ENCODE measurements at places on chromosomes 1 and 21.

GRCh38 chr21:35511696-35512162, 462.6 kb upstream of the RUNX1 start:
- DNase-seq, result no peak

GRCh38 chr1:4421986-4422385, 232.4 kb upstream of the AJAP1 start:
- no peak for DNase-seq

- no peak for DNase-seq
Observed at GRCh38 chr1:207020709-207021107, 11.8 kb downstream of the C1orf116 start.

DNA sequence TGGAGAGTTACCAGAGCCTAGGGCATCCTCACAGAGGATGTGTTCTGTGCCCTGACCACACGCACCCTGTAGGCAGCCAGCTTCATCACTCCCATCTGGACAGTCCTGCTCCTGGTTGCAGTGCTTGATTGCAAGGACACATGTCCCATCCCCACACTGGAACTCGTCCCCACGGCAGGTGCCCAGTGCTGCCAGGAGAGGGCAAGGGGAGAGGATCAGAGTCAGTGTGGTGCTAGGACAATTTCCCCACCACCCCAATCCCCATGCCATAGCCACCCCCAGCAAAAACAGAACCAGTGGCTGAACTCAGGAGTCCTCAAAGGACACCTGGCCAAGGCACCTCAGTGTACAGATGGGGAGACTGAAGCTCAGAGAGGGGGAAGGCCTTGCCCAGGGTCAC, 37.2 kb upstream of the MAGOH start:
- DNase-seq, result no peak

DNA sequence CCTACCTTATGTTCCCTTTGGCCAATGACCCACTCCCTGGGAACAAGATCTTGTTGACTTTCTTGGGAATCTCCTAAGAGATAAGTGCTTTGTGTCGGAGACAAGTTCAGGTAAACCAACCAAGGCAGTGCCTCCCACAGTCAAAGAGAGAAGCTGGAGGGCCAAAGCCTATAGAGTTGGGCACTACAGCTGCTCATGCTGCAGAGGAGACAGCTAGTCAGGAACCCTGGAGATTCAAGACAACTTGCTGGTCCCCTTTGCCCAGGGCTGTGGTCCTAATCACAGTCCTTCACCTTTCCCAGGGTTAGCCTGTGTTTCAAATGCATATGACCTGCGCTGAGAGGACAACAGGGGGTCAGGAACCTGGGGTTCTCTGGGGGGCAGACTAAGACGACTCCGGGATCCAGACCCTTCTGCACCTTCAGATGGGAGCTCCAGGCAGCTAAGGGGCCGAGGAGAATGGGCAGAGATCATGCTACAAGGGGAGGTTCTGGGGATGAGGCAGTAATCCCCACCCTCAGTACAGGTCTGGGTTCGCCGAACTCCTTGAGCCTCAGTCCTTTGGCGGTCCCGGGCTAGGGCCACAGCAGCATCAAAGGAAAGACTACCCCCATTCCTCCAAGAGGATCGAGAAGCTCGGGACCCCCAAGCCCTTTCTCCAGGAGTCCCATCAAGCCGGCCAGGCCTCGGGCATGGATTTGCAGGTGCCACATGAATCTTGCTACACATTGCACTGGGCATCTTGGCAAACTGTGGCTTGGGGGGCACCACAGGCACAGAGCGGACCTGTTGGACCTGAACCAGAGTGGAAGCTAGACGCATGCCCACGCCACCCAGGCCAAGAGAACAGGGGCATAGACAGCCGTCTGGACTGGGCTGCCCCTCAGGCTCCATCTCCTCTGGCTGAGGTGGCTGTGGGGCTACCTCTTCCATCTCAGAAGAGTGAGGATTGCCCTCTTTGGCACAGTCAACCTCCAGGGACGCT, 2.0 kb upstream of the USF1 start:
- DNase-seq, result no peak
